ENCODE measurements at places on chromosomes 5 and 9. TPM values are rescaled to one million over a fixed set of nuclear protein-coding genes. Genes with fewer than 3 reads are reported as not detected.
A peak's percentile ranks its signal among the peaks of the same experiment; 100 is the strongest.

DNA sequence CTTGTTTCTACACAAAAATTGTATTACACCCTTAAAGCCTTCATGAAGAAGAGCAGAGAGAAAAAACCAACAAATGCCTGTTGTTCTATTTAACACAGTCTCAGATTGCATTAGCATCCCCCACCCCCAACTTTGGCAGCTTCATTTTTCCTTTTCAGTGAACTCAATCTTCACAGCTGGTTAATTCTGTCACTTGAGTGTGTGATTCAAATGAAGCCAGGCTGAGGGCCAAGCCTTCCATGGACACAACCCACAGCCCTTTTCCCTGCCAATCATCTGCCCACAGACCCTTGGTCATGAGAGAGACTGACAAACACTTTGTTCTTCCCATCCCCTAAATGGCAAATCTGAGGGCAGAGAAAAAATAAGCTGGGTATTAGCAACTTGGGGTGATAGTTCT lies 217.5 kb upstream of the NMUR2 start:
- H3K4me1 ChIP-seq = no peaks in the 10 kb centered on the region
- H3K4me3 ChIP-seq = no peak overlapping the region
- no peaks in the 10 kb centered on the region for H3K27me3 ChIP-seq
- DNase-seq = no peak
- H3K27ac ChIP-seq = no peak overlapping the region
- H3K36me3 ChIP-seq = no peaks in the 10 kb centered on the region

GRCh38 chr5:168328814-168329213 lies 37.4 kb downstream of the WWC1 start:
- H3K4me1 ChIP-seq = no peaks in the 10 kb centered on the region
- H3K4me3 ChIP-seq = no peak overlapping the region
- H3K27me3 ChIP-seq = peaks cover 10% of the 10 kb centered on the region
- H3K36me3 ChIP-seq = no peaks in the 10 kb centered on the region

DNA sequence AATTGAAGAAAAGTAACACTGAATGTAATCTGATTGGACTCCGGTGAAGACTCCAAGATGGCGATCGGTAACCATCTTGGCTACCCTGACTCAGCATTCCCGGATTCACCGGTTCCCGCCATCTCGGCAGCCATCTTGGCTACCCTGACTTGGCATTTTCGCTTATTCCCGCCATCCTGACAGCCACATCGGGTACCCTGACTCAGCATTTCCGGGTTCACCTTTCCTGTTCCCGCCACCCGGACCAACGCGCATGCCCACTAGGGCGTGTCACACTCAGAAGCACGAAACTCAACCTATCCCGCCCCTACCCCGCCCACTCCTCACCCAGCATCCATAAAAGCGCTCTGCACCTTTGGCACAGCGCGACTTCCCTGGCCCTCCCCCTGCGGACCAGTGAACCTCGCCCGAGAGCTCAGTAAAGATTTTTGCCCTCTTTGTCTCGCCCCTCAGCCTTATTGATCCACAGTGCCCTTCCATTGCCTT lies 17.2 kb downstream of the SPTLC1 start:
- H3K27ac ChIP-seq = peak overlapping the region; percentile 50
- no peaks in the 10 kb centered on the region for H3K27me3 ChIP-seq
- H3K36me3 ChIP-seq = peaks cover 52% of the 10 kb centered on the region
- peak; percentile 43 for DNase-seq
- no peak overlapping the region for H3K4me3 ChIP-seq
- peaks cover 58% of the 10 kb centered on the region for H3K4me1 ChIP-seq

DNA sequence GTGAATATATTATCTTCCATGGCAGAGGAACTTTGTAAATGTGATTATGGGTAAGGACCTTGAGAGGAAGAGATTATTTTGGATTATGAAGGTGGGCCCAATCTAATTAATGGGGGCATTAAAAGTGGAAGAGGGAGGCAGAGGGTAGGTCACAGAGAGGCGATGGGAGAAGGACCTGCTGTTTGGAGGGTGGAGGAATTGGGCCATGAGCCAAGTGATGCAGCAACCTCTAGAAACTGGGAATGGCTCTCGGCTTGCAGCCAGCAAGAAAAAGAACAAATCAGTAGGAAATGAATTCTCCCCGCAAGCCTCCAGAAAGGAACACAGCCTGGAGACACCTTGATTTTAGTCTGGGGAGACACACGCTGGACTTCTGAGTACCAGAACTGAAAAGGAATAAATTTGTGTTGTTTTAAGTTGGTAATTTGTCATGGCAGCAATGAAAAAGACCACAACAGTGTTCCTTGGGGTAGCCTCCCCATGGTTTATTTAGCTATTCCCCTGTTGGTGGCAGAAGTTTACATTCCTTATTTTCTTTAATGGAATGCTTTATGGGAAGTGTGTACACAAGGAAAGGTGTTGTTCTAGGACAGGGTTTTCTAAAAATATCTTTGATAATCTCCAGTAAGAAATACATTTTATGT lies 103.6 kb downstream of the HSPA4 start:
- H3K36me3 ChIP-seq = no peaks in the 10 kb centered on the region
- H3K4me3 ChIP-seq = no peak overlapping the region
- H3K27ac ChIP-seq = no peak overlapping the region
- no peak for DNase-seq
- no peaks in the 10 kb centered on the region for H3K27me3 ChIP-seq

DNA sequence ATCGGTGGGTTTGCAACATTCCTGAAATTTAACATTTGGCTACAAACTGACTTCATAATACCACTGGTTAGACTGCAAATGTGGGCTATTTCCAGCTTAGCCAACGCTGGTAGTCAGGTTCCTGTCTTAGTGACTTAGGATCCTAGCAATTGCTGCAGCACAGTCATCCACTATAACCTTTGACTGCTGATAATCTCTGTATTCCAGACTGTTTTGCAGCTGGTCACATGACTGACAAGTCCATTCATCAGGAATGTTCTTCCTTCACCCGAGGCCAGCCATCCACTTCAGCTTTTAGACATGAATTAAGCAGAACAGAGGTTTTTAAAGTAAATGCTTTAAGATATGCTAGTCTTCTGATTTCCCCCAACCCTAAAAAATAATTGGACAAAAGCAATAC lies 425.9 kb upstream of the MPDZ start:
- H3K27ac ChIP-seq = no peak overlapping the region
- H3K36me3 ChIP-seq = no peaks in the 10 kb centered on the region
- H3K4me3 ChIP-seq = no peak overlapping the region
- no peak for DNase-seq

GRCh38 chr5:163758283-163758711 lies 252.9 kb downstream of the MAT2B start:
- no peak overlapping the region for H3K4me3 ChIP-seq
- H3K27ac ChIP-seq = no peak overlapping the region
- no peaks in the 10 kb centered on the region for H3K4me1 ChIP-seq
- H3K27me3 ChIP-seq = no peaks in the 10 kb centered on the region
- DNase-seq = no peak
- H3K36me3 ChIP-seq = no peaks in the 10 kb centered on the region

DNA sequence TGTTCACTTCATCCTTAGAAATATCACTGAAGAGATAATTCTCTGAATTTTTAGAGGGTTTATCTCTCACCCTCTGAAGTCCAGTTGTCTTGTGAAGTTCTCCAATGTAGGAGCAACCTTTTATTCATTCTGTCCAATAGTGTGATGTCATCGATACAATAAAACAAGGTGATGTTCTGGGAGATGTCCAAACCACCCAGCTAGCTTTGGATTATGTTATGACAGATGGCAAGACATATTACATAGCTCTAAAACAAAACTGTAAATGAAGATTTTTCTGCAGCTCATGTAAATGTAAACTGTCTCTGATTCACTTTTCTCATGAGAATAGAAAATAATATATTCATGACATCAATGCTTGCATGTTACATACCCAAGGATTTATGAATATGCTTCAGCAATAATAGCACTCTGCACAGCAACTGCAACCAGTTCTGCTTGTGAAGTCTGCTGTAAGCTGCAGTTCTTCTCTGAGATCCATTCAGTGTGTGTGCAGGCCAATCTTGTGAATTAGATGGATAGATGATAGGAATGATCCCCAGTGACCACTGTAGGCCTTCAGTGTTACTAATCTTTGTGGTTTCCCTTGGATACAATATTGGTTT lies 172.6 kb upstream of the CDH12 start:
- H3K36me3 ChIP-seq = no peaks in the 10 kb centered on the region
- no peak overlapping the region for H3K4me3 ChIP-seq
- H3K27ac ChIP-seq = no peak overlapping the region
- no peaks in the 10 kb centered on the region for H3K27me3 ChIP-seq

DNA sequence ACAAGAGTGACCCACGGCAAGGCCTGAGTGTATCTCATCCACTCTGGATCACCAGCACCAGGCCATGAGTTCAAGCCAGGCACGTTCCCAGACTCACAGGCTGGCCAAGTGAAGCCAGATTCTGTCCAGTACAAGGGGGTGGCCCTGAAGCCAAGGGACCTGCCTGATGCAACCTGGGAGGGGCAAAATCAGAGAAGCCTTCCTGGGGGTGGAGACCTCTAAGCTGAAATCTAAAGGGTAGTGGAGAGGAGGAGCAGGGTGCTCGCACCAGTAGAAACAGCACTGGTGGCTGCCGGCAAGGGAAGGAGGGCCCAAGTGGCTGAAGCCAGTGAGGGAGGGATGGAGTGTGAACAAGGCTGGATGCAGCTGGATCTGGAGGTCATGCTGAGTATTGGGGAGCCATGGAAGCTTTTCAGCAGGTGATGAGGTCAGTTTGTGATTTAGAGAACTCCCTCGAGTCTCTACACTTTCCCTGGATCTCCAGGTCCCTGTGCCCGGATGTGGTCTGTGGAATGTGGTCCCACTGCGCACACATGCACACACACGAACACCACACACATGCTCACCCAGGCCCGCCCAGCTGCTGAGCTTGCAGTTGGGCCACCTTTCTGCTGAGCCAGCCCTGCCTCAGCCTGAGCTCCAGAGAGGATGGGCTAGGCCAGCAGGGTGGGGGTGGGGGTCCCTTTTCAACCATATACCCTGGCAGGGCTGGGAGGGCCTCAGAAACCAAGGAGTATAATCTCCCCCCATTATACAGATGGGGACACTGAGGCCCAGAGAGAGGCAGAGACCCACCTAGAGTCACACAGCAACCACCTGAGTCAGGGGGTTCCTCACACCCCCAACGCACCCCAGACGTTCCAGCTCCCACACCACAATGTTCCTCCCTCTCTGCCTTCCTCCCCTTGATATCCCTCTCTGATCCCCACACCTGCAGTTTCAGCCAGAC lies 1.6 kb downstream of the PIP5KL1 start:
- H3K27ac ChIP-seq = peak overlapping the region; percentile 42
- H3K27me3 ChIP-seq = peaks cover 22% of the 10 kb centered on the region
- H3K4me3 ChIP-seq = peak overlapping the region; percentile 6
- H3K4me1 ChIP-seq = peaks cover 46% of the 10 kb centered on the region
- DNase-seq = no peak

DNA sequence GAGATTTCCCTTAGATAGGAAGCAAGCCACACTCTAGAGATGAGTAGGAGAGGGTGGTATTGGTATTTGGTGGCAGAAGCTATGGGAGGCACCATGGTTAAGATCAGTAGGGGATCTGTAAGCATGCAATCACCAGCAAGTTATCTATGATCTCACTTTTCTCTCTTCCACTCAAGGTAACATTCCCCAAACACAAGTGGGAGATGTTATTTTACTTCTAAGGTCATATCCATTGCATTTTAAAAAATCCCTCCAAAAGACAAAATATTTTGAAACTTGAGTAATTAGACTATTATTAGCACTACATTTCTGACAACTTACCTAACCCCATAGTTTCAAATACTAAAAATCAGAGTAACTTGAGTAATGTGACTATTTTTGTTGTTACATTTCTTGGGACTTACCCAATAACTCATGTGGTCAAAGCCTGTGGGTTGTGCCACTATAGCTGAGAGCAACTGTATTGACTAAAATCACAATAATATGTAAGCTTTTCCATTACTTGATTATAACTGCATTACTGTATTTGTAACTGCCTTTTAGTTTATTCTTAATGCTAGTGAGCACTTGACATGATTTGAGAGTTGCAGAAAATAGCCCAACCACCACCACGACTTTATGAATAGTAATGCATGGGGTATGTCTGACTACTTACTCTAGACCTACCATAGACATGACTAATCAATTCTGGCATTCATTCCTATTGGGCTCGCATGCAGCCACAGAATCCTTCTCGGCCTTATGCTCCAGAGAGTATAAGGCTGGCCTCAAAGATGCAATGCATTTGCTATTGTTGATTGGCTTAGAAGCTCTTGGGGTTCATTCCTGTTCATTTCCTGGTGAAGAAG lies 264.7 kb downstream of the TRIM32 start:
- H3K36me3 ChIP-seq = no peaks in the 10 kb centered on the region
- no peak for DNase-seq
- H3K27ac ChIP-seq = no peak overlapping the region
- H3K4me1 ChIP-seq = no peaks in the 10 kb centered on the region
- H3K27me3 ChIP-seq = no peaks in the 10 kb centered on the region
- no peak overlapping the region for H3K4me3 ChIP-seq

DNA sequence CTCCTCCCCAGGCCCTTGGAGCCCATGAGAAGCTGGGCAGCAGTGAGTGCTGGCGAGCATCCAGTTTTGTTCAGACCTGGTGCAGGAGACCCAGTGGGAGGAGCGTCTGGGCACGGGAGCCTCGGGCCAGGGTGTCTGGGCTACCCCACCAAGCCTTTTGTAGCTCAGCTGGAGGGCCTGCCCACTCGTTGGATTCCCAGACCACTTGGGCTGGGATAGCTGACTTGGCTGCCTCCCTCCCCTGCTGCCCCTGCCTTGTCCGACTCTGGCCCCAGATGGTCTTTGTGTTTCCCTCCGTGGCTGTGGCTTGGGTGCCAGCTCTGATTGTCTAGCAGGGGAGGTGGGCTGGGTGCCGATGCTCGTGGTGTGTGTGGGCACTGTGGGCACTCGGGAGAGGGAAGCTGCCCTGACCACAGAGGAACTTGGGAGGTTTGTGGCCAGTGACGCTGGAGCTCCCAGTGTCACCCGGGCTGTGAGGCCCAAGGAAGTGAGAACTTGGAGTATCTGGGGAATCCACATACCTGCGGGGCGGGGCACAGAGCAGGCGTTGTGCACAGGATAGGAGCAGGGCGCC lies 47.3 kb downstream of the WNK2 start:
- H3K36me3 ChIP-seq = no peaks in the 10 kb centered on the region
- no peak overlapping the region for H3K27ac ChIP-seq
- peaks cover 6% of the 10 kb centered on the region for H3K4me1 ChIP-seq
- peaks cover 29% of the 10 kb centered on the region for H3K27me3 ChIP-seq
- no peak for DNase-seq

- DNase-seq = no peak
- H3K36me3 ChIP-seq = no peaks in the 10 kb centered on the region
- no peak overlapping the region for H3K4me3 ChIP-seq
- no peaks in the 10 kb centered on the region for H3K27me3 ChIP-seq
- H3K4me1 ChIP-seq = peaks cover 50% of the 10 kb centered on the region
Measured at GRCh38 chr9:76658510-76659231, 105.6 kb upstream of the PCA3 start.

Gene HSD17B3
- not detected for total RNA-seq

Gene GRM6
- not detected for total RNA-seq

Gene CCL28
- 12.2 TPM for total RNA-seq

Gene ANKRD33B
- total RNA-seq = 9.9 TPM

All from activated CD4-positive, alpha-beta memory T cell treated with anti-CD3 and anti-CD28 coated beads, Interleukin-2, amount 10 ng/mL, durations not matched to agents 7 days and 5 days (primary cell).